Right renal pelvis (tissue), 4 donors: ENCODE measurements at places on chromosomes 5 and 9. TPM values are rescaled to one million over a fixed set of nuclear protein-coding genes. Genes with fewer than 3 reads are reported as not detected.

DNA sequence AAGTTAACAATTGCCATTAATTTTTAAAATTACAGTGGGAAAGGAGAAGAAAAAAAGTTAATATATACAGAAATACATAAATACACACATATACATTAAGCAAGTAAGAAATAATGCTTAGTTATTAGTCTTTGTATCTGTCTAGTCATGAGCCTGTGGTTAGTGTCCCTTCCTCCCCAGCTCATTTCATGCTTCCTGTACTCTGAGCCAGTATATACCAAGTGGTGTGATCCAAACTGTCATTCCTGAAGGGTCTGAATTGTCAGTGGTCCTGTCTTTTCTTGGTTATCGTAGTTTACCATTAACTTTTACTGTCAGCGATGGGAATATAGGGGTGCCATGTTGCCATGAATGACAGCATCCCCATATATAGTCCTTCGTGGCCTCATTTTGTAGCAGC lies 24.2 kb upstream of the STOM start:
- no peak for DNase-seq

DNA sequence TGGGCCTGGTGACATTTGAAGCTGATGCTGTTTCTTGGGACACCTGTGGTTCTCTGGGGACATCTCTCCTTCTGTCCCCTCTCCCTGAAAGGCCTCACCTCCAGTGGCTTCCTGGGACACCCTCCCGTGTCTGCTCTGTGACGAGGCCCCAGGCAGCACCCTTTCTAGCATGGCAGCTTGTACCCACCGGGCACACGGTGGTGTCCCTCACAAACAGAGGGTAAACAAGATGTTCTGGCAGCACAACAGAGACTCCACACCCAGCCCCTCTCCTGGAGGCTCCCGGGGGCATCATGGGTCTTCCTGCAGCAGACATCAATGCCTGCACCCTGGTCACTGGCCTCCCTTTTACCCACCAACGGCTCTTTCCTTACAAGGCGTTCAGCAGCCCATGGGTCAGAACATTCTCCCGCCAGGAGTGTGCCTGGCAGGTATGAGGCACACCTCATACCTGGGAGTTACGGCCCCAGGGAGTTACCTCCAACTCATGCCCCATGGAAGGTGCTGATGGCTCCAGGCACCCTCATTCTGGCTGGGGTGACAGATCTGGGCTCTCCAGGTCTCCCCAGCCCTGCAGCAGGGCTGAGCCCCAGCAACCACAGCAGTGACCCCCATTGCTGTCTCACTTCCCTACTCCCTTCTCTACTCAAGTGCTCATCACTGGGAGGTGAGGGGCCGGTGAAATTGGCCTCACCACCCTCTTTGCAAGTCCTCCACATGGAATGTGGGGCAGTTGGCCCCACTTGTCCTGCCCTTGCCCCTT lies 51.1 kb downstream of the BARX1 start:
- DNase-seq: no peak

GRCh38 chr5:150590979-150591695 lies 49.3 kb upstream of the SYNPO start:
- peak; percentile 55 for DNase-seq

EQTN gene
- 0.28 TPM for polyA plus RNA-seq

SMIM3 gene
- polyA plus RNA-seq: 24.4 TPM
